ENCODE measurements at places on chromosomes 2 and 18.

DNA sequence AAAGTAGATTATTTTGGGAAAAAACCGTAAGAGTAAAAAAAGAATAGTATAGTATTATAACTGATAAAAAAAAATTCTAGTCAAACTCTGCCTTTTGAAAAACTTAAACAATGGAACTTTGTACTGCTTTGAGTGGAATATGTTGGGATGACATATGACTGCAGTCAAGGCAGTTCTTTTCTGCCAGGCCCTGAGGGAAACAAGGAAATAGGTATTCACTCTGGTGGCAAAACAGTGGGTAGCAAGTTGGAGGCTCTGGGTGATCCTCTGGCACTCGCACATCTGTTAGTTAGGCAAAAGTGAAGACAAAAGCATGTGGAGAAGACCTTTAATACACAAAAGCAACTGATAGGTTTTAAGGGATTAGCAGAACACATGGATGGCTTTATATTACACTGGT is 102.2 kb downstream of the ARHGEF33 start:
- no peak for DNase-seq

GRCh38 chr2:156158808-156159207 is 173.7 kb downstream of the NR4A2 start:
- no peak for DNase-seq

GRCh38 chr2:181008407-181008806 is 28.0 kb downstream of the UBE2E3 start:
- no peak for DNase-seq

GRCh38 chr2:130767408-130767775 is 12.1 kb downstream of the AMER3 start:
- DNase-seq, result no peak

GRCh38 chr2:190599073-190599472 is 49.8 kb upstream of the NAB1 start:
- no peak for DNase-seq

- DNase-seq, result no peak
Measured at GRCh38 chr18:72840109-72840508, 27.7 kb downstream of the NETO1 start.

GRCh38 chr2:110170102-110170501 is 34.7 kb downstream of the NPHP1 start:
- DNase-seq, result no peak

DNA sequence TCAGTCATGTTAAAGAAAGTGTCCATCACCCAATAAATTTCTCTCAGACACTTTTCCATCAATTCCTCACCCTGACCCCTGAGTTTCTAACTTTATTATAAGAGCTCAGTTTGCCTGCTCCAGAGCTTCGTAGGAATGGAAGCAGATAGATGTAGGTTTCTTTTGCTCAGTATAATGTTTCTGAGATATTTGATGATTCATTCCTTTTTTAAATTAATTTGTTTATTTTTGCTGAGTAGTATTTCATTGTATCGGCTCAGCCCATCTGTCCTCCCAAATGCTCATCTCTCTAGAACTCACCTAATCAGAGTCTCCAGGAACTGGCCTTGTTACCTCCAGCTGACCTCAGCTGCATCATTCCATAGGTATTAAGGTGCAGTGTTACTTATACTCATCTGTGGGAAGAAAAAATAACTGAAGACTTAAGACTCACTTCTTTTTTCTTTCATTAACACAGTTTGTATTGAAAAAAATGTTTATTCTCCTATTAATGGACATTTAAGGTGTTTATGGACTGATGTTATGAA is 11.9 kb upstream of the BCL2L11 start:
- DNase-seq, result no peak

DNA sequence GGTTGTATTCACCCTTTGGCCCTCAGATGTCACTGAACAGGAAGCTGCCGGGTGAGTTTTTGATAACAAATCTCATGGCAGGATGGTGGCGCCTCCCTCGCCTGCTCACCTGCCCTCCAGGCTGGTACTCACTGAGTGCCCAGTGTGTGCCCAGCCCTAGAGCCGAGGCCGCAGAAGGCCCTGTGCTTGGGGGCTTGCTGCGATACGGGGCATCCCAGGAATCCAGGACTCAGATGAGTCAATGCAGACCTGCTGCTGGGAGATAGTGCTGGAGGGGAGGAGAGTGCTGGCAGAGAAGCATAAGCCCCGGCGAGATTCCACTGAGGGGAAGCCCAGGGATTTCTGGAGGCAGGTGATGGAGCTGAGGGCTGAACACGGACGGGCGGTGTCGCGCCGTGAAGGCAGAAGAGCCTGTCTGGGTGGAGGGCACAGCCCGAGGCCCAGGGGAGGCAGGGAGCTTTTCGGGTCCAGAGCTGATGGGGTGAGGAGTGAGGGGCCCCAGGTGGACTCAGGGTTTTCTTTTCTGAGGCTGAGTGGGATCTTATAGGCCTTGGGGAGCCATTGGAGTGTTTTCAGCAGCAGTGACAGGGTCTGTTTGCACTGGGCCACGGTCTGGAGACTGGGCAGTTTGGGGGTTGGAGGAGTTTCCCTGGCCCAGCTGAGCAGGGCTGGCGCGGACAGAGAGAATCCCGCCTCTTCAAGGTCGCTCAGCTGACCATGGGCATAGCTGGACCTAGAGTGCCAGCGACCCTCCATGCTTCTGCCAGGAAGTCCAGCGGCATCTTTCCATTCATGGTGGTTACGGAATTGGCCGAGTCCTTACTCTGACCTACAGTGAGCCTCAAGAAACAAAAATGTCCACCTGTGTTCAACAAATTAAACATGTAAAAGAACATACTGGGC is 35.5 kb downstream of the LDLRAD4 start:
- no peak for DNase-seq

DNA sequence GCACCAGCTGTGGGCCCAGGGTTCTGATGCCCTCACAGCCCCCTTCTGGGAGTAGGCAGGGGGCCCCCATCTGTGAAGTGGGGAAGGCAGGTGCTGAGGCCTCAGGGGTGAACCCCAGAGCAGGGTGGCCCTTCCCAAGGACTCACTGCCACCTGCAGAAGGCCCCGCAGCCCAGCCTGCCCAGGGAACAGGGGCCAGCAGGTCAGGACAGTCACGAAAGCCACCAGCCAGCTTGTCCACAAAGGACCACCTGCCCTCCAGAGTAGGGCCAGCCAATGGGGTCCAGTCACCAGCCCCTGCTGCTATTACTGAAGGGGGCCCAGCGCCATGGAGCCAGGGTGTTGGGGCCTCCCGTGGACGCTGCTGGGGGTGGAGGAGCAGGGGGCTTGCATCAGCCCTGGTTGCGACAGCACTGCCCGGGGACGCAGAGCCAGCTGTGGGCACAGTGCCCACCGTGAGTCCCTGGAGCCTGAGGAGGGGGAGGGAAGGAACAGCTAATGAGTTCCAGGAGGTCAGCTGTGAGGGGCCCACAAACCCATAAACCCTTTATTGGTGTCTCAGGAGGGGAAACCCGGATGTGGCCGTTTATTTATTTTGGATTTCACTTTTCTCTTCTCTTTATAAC is 11.5 kb upstream of the SNED1 start:
- no peak for DNase-seq

DNA sequence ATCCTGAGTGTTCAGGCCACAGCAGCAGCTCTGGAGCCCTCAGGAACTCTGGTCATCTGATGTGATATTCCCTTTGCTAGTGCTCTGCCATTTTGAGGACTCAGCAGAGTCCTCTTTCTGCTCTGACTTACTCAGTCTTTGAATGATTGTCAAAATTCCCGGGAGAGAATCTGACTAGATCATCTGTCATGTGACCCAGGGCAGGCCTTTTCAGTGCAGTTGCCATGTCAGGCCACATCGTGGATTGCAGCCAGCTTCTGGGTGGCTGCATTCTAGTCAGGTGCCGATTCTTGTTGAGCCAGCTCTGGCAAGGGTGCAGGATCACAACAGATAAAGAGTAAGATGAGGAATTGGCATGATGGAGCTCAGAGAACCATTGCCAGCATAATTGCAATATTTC is 795.6 kb downstream of the CPS1 start:
- no peak for DNase-seq

DNA sequence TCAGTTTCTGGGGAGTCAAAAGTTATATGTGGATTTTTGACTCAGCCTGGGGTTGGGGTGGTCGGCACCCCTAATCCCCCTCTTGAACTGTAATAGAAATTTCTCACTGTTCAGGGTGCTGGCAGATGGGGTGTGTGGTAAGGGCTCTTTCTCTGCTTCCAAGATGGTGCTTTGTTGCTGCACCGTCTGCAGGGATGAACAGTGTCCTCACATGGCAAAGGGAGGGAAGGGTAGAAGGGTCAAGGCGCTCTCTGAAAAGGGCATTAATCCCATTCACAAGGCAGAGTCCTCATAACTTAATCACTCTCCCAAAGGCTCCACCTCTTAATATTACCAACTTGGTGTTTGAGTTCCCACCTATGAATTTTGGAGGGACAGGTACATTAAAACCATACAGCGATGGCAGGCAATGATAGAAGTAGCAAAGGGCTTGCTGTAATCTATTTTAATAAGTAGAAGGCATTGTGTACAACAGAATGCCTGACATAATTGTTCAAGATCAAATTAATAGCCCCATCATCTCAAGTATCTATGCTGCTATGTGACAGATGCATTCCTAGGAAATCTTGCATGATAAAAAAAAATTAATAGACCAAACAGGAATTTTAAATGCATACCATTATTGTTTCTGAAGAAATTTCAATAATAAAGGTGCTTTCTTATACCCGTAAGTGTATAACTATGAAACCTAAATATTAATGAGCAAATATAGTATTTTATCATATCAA is 28.1 kb downstream of the MMADHC start:
- DNase-seq, result no peak

DNA sequence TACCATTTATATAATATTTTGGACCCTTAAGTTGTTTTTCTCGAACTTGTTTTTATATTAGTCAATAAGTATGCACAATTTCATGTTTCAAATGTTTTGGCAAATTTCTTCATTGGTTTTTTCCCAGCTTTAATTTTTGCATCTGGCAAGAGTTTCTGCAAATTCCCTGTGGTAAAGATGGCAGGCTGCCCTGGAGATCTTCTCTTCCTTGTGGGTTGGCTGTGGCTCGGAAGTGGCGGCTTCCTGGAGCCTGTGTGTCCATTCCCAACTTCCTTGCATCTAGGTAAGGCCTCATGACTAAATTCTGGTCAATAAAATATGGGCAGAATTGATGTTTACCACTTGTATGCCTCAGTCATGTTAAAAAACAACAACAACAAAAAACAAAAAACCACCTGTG is 818.6 kb downstream of the EPHA4 start:
- DNase-seq, result no peak

Measured in stomach (tissue), 19 donors.